Kasumi-1 (cell line): ENCODE measurements at places on chromosomes 4 and X.

GRCh38 chr4:182897601-182898478 is 19.3 kb downstream of the DCTD start:
- no peak for DNase-seq

- no peak for DNase-seq
These were observed 6.8 kb upstream of the MSL3 start for GRCh38 chrX:11751261-11751660.

- DNase-seq: no peak
These were observed 106.5 kb downstream of the NYX start for GRCh38 chrX:41553688-41554087.

DNA sequence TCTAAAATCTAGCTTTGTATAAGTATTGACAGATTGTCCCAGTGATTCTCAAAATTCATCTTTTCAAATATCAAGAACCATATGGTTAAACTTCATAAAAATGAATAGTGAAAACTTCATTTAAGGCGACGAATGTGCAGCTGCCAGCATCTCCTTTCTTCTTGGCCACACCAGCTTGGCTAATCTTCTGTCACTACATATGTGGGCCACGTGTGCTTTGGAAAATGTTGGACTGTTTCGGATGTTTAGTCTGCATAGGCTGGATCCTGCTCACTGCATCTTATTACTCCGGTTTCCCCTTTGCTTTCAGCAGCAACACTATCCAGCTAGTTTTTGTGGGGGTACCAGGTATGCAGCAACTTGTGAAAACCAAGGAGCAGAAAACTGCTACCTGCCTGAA is 221.9 kb downstream of the BMPR1B start:
- no peak for DNase-seq

DNA sequence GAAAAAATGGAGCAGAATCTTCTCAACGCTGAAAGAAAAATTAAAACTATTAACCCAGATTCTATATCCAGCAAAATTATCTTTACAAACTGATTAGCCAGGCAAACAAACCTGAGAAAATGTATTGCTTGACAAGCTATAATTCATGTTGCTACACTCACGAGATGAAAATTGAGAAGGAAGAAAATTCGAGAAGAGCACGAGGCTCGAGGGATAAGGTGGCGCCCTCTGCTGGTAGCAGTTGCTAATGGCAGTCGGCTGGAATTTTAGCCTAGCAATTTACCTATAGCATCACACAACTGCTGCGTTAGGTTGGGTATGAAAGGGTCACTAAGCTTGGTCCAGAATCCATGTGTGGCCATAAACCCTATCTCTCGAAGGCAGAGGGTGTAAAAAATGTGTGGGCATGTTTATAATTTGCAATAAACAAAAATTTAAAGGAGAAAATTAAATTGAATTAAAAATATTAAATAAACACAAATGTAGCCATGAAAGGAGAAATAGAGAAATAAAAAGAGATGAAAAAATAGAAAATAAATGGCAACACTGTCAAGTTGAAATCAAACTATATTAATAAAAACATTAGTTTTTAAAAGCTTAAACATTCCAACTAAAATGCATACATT is 126.6 kb downstream of the PPP4R3C start:
- peak; percentile 34 for DNase-seq

- no peak for DNase-seq
These were observed 267.3 kb upstream of the HAND2 start for GRCh38 chr4:173797296-173797695.

GRCh38 chr4:116343809-116344208 is 741.6 kb downstream of the TRAM1L1 start:
- DNase-seq: no peak

DNA sequence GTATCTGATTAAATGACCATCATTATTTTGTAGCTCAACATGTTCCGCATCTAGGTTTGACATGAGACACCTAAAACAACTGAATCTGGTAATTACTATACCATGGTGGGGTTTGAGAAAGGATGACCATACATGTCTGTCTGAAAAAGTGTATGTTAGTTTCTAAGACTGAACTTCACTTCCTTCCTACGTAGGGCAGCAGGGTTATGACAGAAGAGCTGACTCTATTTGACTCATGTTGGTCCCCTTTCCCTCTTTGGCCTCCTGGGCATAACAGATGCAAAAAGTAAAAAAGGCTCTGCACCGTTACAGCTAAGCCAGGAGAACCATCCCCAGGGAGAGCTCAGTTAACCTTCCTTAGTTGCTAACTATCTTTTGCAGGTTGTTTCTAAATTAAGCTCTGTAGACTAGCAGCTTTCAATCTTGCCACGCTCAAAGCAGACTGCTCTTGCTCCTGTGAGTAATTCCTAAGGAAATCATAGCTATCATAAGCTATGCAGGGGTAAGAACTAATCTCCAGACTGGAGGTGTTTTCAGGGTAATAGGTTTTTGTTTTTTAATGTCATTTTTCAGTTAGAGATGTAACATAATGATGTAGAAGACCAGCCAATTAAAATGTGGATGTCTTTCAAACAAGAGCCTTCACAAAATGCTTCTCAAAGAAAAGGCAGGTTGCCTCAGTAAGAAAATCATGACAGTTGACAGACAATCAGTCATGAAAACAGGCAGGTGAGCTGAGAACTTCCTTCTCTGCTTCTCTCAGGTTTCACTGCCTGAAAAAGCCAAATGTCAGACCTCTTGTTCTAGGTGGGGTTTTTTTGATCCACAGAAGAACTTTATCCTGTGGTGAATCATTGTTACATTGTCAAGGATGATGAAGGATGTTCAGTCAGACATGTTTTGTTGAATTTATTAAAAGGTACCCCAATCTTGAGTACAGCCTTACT is 66.9 kb upstream of the DAPP1 start:
- no peak for DNase-seq

GRCh38 chr4:86181585-86181984 is 178.3 kb downstream of the MAPK10 start:
- no peak for DNase-seq

DNA sequence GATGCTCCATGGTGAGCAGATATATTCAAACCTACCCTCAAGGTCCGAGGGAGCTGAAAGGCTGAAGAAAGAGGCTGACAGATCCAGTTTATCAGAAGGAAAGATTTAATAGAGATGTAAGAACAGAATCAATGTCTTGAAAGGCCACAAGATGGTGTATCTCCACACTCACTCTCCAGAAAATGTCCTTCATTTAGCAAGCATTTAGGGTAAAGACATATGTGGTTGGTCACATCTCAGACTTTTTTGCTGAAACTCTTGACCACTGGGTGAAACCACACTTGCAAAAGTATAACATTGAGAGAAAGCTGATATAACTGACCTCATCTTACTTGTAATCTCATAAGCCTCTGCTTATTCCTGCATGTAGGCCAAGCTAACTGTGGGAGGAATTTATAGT is 745.8 kb upstream of the GALNTL6 start:
- peak; percentile 54 for DNase-seq

GRCh38 chrX:119155416-119156035 is 27.9 kb upstream of the KIAA1210 start:
- no peak for DNase-seq

DNA sequence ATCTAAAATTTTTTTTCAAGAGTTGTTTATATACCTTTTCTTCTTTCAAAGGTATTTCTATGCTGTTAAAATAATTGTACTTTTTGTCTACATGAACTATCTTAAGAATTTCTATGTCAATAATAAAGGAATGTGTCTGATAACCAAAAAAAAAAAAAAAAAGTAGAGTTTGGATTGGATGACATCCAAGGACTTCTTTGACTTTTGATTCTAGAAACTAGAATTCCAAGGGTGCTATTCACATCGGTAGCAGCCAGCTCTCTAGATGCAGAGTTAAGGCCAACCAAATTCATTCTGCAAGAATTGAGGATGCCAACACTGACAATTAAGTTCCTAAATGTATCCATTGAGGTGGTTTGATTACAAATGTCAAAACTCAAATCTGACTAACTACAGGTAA is 42.0 kb upstream of the PRKG2 start:
- DNase-seq: no peak

- DNase-seq: no peak
These were observed 7.7 kb downstream of the AMMECR1 start for GRCh38 chrX:110310000-110310790.

- peak; percentile 77 for DNase-seq
These were observed 981.0 kb upstream of the HS3ST1 start for GRCh38 chr4:12409507-12410190.

- DNase-seq: no peak
These were observed 57.1 kb downstream of the UGT2B10 start for GRCh38 chr4:68872643-68873502.
